Fibroblast of pulmonary artery (primary cell): ENCODE measurements at places on chromosomes 3 and 15.
A peak's percentile ranks its signal among the peaks of the same experiment; 100 is the strongest.

- peak; percentile 53 for DNase-seq
These were observed 96.8 kb downstream of the SLMAP start for GRCh38 chr3:57852896-57853295.

- DNase-seq = peak; percentile 39
These were observed 10.9 kb downstream of the SEMA7A start for GRCh38 chr15:74422652-74423430.

DNA sequence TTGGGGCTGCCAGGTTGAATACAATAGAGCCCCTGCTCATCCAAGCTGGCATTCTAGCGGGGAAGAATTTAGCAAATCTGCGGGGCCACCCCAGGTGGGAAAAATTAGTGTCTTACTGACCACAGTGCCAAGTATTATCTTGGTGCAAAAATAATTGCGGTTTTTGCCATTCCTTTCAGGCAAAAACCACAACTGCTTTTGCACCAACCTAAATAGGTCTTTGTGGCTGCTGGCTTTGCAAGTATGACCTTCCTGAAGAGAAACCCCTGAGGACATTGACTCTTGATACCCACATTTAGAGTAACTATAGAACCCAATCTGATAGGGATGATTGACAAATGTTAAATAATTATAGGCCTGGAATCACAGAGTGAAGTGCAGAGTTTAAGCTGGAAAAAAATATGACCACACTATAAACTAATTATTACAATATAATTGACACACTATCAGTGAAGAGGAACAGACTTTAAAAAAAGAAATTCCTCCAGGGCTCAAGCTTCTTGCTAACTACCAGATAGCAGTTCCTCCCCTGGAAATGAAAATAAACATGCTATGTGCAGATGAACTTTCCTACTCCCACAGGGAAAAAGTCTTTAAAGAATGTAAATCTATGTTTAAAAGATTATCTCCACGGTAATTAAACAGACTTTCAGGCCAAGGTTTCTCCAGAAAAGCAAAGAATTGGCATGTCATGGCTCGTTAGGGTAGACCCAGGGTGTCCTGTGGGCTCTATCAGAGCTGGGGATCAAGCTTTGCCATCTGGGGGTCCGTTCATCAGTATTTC lies 34.4 kb downstream of the CA12 start:
- peak; percentile 32 for DNase-seq

GRCh38 chr3:129360171-129360611 lies 68.2 kb downstream of the EFCAB12 start:
- DNase-seq = no peak

GRCh38 chr15:56215769-56216168 lies 27.9 kb downstream of the RFX7 start:
- peak; percentile 58 for DNase-seq

DNA sequence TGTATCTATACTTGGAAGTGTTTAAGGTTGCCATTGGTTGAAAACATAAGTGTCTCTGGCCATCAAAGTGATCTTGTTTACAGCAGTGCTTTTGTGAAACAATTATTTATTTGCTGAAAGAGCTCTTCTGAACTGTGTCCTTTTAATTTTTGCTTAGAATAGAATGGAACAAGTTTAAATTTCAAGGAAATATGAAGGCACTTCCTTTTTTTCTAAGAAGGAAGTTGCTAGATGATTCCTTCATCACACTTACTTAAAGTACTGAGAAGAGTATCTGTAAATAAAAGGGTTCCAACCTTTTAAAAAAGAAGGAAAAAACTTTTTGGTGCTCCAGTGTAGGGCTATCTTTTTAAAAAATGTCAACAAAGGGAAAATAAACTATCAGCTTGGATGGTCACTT lies 19.7 kb downstream of the B3GNT5 start:
- no peak for DNase-seq

- no peak for DNase-seq
These were observed 180.6 kb upstream of the LRRN1 start for GRCh38 chr3:3618623-3619022.

- DNase-seq = no peak
These were observed 58.9 kb upstream of the SLC6A6 start for GRCh38 chr3:14343338-14344112.

DNA sequence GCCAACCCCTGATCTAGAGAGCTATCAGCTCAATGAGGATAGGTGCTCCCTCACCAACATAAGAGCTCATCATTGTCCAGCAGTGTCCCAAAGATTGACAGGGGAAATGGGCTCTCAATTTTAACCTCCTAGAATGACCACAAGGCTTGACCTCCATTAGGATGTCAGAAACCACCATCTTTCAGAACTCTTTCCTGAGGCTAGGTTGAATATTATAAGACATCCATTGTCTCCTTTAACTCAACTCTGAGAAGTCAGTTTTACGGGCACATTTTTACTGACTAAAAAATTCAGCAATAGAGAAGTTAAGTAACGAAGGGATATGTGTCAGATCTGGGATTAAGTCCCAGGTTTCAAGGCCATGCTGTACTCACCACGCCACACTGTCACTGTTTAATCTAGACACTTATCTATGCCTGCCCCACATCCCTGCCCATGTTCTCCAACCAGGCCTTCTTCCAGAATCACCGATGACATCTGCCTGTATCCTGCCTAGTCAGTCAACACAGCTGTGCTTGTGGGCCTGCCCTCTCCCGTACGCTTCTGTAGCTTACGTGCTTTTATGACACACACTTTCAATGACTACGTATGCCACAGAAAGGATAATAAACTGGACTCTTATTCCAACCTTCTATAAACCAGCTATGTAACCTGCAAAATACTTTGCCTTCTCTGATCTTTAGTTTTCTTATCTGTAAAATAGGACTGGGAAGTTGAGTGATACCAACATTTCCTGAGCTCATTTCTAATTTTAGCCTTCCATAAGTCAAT lies 17.1 kb upstream of the MUC13 start:
- DNase-seq = peak; percentile 60

GRCh38 chr3:193301433-193301832 lies 60.4 kb downstream of the PLAAT1 start:
- peak; percentile 29 for DNase-seq

- no peak for DNase-seq
These were observed 433.8 kb upstream of the CBLB start for GRCh38 chr3:106302451-106303221.

- no peak for DNase-seq
These were observed 16.7 kb downstream of the WWTR1 start for GRCh38 chr3:149640976-149641728.

- DNase-seq = peak; percentile 34
These were observed 430.7 kb upstream of the CBLB start for GRCh38 chr3:106299300-106300098.

GRCh38 chr3:160948273-160948672 lies 156.9 kb downstream of the B3GALNT1 start:
- DNase-seq = no peak

DNA sequence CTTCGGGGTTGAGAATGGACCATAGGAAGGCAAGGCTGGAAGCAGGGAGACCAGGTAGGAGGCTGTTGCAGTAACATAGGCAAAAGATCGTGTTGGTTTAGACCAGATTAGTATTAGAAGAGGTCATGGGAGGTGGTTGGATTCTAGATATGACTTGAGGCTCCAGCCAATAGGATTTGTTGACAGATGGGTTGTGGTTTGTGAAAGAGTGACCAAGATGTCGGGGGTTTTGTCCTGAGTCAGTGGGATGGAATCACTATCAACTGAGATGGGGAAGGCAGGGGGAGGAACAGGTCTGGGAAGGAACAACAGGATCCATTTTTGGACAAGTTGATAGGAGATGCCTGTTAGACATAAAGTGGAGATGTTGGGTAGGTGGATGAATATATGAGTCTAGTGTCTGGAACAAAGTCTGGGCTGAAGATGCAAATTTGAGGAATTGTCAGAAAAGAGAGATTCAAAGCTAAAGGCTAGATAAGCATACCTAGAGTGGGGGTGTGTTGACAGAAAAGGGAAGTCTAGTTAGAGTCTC lies 95.5 kb upstream of the NPHP3 start:
- DNase-seq = no peak

DNA sequence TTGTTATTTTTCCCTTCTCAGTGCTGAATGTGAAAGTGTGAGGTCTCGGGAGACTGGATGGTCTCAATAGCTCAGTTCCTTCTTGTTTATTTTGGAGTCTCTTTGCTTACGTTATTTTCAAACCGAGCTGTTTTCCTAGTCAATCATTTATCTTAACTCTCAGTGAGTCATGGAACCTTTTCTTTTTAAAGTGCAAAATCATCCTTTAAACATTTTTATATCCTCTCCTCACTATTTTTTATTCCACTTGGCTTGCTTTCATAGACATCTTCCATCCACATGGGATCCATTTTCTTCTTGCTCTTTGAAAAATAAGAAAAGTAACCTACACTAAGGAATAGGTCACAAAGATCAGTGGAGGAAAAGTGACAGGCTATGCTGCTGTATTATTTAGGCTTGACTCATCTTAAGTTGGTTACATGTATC lies 497.8 kb downstream of the NAALADL2 start:
- peak; percentile 13 for DNase-seq

- no peak for DNase-seq
These were observed 8.6 kb upstream of the ZNF148 start for GRCh38 chr3:125383744-125384143.

DNA sequence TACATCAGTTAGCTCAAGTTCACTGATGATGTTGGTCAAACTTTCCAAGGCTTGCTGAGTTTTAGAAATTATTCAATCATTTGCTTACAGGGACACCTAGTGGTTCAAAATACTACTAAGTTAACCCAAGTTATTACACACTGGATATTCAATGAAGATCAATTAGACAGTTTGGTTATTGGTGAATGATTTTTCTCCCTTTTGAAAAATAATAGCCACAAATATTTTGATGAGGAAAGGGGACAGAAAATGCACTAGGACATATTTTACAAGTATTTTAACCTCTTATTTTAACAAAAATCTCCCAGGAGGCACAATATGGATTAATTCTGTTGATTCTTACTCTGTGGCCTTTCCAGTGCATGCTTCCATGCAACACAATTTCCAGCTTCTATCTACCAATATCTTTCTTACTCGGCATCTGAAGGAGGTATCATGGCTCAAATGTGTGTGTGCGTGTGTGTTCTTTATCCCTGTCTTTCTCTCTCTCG lies 20.1 kb upstream of the GOLGA6L2 start:
- peak; percentile 55 for DNase-seq

DNA sequence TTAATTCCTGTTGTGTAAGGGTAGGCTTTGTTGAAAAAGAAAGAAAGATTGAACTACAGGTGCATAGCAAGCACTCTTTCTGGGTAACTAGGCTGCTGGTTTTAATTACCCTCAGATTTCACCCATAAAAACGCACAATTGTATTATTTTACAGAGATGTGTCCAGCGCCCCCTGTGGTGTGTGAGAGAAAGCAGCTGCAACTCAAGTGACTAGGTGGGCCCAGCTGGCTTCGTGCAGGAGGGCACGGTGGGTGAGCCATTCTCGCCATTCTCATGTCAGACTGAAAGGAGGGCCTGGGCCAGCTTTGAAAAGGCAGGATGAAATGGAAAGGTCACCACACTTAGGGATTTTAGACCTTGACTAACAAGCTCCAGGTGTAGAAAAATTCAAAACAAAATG lies 122.6 kb downstream of the LRIG1 start:
- DNase-seq = peak; percentile 14

GRCh38 chr3:113100063-113100462 lies 109.3 kb downstream of the GTPBP8 start:
- no peak for DNase-seq
